Jurkat, Clone E6-1 (cell line): ENCODE measurements at places on chromosomes 4 and X.

DNA sequence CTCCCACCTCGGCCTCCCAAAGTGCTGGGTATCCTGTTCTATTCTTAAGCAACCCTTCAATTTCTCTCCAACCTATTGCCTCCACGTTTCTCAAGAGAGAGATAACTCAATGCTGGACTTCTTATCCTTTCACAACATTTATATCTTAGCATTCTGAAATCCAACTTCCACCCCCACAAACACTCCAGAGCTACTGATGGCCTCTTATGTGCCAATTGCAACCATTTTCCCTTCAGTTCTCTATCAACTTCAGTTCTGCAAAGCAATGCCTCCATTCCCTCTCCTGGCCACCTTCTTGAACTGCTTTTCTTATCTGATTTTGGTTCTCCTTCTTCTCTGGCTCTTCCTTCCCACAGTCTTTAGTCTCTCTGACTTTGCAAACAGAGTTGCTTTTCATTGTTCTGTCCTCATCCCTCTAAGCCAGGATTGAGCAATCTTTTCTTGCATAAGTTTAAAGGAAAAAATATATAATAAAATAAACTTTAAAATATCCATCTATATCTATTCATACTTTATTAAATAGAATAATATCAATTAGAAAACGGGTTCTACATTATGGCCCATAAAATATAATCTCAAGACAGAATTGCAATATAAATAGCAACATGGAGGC is 3.6 kb upstream of the STBD1 start:
- no peak for DNase-seq

GRCh38 chr4:2977211-2978088 is 14.1 kb downstream of the GRK4 start:
- no peak for DNase-seq

DNA sequence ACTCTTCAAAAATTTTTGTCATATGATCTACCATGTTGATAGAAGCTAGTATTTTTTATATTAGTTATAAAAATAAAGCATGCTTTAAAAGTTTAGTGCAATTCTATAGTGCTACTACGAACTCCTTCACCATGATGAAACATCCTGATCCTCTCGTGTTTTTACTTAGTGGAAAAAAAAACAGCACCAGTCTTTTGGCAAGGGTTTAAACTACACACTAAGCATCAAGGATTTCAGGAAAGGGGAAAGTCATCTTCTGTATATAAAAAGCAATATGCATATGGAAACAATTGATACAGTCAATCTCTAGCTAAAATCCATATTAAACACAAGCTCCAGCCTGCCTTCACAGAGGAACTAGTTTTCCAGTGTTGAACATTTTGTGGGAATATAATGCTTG is 18.7 kb downstream of the CHM start:
- no peak for DNase-seq

DNA sequence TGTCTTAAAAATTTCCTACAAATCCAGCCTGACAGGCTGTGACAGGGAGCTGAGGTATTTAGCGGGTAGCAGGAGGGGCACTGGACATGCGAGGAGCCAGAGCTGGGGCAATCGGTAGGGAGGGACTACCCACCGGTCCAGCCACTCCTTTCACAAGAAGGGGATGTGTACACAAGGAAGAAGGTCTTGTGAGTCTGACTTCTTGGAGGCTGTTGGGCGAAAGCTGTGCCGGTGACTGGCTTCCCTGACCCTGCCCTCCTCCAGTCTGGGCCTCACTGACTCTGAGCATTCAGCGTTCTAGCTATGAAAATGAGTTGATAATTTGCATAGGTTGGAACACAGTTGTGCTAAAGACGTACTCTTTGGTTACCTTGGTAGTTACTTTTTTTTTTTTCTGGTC is 12.7 kb upstream of the CXCL8 start:
- no peak for DNase-seq

- DNase-seq = no peak
These were observed 176.9 kb downstream of the SLIT2 start for GRCh38 chr4:20428436-20429160.

GRCh38 chr4:77286906-77287305 is 129.9 kb downstream of the CCNG2 start:
- no peak for DNase-seq

- DNase-seq = no peak
These were observed 186.2 kb downstream of the ANKRD50 start for GRCh38 chr4:124526331-124526730.

GRCh38 chr4:121199742-121200561 is 35.8 kb upstream of the TNIP3 start:
- no peak for DNase-seq

DNA sequence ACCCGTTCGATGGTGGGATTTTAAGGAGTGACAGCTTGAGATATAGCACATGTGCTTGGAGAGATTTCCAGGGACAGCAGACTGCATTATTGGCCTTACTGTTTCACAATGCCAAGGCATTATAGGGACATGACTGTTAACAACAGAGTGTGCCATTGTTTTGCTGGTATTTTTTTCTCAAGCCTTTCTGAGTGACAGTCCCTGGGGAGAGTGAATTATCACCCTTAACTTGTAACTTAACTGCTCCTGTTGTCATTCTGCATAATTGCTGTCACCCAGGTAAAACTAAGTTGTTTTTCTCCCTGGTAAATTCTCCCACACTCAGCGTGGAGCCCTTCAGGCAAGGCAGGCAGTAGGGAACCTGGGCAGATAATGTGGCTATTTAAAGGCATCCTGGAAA is 989.2 kb upstream of the LCORL start:
- DNase-seq = no peak

DNA sequence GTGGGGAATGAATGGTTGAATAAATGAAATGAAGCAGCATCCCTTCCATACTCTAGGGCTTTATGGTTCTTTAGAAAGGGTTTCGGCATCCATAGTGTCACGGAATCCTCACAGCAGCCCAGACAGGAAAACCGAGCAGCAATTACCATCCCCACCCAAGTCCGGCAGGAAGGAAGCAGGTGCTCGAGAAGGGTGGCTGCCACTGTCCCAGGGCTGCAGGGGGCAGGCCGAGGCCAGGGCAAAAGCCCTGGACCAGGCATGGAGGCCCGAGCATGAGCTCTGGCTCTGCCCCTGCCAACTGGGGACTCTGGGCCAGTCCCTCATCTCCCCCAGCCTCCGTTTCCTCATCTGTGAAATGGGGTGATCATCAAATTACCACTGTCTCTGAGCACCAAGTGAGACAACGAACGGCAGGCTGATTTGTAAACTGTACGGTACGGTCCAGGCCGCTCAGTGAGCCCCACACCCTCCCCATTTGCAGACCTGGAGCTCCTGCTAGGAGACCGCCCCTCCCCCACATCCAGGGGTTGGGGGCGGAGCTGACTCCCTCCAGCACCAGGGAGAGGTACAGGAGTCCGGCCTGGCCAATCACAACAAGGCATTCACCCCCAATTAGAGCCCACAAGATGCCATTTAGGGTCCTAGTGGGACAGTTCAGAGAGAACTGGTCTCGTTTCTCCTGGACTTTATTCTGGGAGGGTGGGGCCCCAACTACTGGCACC is 100.4 kb downstream of the WFS1 start:
- no peak for DNase-seq
